ENCODE measurements at places on chromosomes 6 and 20.

DNA sequence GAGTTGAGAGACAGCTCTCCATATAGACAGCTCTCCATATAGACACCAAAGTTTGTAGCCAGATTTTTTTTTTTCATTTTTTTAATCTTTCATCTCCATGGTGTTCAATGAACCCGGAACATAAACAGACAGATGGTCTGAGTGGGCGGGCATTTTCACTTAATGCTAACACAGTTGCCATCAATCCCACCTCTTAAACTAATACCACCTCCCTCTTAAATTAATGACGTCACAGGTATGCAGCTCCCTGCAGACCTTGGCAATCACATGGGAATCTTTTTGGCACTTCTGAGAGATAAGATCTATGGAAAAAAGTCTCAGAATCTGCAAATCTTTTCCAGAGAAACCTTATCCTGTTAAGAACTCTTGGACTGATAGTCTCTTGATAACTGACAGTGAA, 43.2 kb downstream of the PFDN4 start:
- no peak for DNase-seq

- peak; percentile 13 for DNase-seq
Observed at GRCh38 chr6:18823782-18824386, 436.7 kb downstream of the RNF144B start.

DNA sequence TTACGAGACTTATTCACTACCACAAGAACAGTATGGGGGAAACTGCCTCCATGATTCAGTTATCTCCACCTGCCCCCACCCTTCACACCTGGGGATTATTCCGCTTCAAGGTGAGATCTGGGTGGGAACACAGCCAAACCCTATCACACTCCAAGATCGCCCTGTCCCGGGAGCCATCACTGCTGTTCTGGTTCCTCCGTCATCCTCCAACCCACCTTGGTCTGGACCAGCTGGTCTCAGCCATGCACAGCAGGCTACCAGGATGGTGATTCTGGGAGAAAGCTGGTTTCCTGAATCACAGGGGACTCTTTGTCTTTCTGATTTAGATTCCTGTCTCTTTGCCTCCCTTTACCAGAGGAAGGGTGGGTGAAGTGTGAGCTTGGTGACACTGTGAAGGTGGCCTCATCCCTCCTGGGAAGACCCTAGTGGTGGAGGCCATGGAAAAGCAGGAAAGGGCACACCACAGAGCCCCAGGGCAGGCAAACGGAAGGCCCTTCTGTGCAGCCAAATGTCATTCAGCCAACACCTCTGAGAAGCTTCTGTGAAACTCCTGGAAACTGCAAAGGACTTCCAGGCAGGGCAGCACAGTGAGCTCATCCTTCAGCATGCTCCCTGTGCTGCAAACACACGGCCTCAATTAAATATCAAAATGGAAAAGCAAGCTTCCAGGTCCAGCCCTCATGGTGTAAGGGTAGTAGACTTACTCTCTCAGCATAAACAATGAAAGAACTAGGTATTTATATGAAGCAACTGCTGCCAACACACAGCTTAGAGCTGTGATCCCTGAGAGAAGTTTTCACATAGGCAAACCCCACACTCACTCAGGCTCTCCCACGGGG, 169.8 kb downstream of the ANKRD60 start:
- DNase-seq: no peak

DNA sequence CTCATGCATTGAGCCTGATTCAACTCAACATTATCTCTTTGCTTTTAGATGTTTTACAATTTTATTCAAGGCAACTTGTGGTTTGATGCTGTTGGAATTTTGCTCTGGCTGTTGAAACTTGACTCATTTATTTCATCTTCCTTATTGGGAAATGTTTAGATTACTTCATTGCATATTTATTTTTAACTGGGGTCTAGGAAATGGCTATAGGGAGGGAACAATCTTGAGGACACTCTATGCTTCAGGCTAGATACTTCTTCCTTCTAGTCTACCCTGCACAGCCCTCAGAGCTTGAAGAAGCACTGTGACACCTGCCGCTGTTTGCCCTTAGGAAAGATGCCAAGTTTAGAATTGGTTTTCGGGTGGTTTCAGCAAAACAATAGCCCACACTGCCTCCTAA, 183.4 kb downstream of the ADGRG6 start:
- DNase-seq: peak; percentile 5

DNA sequence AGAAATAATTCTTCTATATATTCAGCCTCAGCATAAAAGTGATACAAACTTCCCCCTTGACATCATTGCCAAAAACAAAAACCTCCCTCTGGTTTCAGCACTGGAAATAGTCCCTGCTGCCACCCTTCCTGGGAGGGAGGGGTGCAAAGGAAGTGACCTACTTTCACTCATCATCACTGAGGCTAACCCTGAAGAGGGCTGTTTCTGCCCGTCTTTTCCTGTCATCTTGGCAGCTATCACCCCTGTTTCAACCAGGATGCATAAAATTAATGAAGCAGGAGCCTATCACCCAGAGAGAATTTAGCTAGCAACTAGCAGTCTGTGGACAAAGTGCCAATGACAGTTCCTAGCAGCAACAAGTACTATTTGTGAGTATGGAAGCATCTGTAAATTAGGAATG, 397.8 kb downstream of the LAMA2 start:
- DNase-seq: no peak

Measured in NCI-H226 (cell line).